NCI-H1417 treated with DMSO at 0.1 percent for 48 hours (cell line): ENCODE measurements at places on chromosomes 7 and 10.

GRCh38 chr10:107687701-107688100 lies 523.2 kb upstream of the SORCS1 start:
- no peak for DNase-seq

DNA sequence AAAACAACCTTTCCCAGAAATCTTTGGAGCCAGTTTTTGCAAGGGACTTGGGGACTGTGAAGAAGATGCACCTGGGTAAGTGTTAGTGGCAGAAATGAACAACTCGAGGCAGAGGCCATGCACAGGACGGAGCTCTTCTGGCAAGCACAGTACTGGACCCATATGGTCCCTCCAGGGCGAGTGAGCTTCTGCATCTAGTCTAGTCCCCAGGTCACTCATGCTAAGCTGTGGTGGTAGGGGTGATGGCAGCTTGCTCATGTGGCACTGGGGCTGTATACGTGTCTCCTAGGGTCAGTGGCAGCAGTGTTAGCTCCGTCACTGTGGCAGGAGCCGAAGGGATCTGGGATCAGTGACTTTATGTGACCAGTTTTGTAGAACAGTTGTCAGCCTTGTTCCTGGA lies 9.3 kb upstream of the LRRC61 start:
- DNase-seq = no peak

DNA sequence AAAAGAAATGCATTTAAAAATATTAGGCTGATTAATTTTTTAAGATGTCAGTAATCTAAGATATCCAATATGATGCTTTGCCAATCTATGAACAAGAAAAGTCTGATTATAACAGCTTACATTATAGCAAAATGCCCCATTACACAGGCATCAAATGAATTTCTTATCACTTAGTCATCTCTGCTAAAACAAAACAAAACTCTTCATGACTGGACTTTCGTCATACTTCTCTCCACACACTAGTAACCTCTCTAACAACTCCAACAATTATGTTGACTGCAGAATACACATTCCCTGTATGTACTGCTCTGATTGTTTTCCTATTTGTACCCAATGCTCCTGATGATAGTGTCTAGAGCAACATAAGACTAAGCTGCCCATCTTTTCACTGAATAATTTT lies 3.8 kb upstream of the MKI67 start:
- no peak for DNase-seq

DNA sequence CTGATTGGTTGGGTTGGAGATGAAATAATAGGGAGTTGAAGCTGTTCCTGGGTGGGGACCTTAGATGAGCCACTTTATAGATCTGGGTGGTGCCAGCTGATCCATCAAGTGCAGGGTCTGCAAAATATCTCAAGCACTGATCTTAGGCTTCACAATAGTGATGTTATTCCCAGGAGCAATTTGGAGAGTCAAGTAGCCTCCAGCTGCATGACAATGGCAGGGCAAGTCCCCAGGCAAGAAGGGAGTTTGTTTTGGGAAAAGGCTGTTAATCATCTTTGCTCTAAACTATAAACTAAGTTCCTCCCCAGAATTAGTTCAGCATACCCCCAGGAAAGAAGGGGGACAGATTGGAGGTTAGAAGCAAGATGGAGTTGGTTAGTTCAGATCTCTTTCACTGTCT lies 47.7 kb upstream of the WAPL start:
- DNase-seq = no peak

- DNase-seq = no peak
Observed at GRCh38 chr7:55524558-55525310, 47.6 kb downstream of the VOPP1 start.

- DNase-seq = no peak
Observed at GRCh38 chr7:17029150-17029549, 147.4 kb upstream of the AGR3 start.
